SJCRH30 (cell line): ENCODE measurements at places on chromosomes 13 and 19.

DNA sequence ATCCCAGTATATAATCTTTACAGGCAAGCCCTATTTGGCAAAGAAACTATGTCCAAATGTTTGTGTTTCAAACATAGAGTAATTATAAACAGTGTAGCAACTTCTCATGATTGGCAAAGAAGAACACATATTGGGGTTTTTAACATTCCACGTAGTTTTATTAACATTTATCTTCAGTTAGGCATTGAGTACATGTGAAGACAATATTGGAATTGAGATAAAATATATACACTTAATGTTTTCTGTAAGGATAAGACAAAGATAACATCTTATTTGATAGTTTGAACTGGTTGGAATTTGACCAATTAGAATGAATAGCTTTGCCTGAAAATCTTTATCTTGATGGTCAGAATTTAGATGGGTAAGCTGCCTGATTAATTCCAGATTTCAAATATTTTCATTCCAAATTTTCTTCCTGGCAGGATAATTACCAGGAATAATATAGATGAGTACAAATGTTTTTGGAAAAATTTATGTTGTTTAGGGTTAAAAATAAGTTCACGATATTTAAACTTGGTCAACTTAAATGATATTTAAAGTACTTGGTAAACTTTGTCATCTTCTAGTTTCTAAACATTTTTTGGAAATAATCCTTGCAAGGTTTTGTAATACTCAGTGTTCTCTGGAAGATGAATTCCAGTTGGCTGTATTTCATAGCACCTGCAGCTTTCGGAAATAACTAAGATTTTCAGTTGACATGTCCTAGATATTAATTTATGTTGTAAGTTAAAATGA, 536.5 kb upstream of the SPRY2 start:
- no peak for DNase-seq

GRCh38 chr13:110231348-110232047, 75.5 kb downstream of the COL4A1 start:
- no peak for DNase-seq

DNA sequence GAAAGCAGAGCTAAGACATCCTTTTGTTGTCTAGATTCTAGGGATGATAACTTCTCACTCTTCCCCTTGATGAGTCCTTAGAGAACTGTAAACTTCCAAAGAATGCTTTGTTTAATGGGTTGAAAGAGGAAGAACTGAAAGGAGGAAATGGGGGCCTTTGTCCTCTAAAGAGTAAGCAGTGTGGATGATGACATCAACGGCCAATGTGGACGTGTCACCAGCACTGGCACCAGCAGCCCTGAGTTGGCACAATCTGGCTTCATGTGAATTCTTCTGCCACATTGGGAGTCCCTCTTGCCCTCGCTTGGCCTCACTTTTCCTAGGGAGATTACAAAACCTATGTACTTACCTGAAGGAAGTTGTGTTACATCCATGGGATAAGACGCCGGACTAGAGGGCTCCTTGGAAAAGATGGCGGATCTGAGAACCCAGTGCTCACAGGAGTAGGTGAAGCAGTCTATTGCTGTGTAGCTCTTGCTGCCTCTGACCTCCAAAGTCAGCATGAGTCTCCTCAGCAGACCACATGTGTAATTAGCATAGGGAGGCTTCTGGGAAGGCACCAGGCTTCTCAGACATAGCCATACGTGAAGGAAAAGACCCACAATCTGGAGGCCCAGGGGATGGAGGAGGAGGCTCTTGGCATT, 62.8 kb downstream of the RGCC start:
- no peak for DNase-seq

- DNase-seq: no peak
Observed at GRCh38 chr19:44866664-44867063, 20.6 kb downstream of the NECTIN2 start.

GRCh38 chr13:95627590-95627989, 16.9 kb downstream of the DZIP1 start:
- no peak for DNase-seq

DNA sequence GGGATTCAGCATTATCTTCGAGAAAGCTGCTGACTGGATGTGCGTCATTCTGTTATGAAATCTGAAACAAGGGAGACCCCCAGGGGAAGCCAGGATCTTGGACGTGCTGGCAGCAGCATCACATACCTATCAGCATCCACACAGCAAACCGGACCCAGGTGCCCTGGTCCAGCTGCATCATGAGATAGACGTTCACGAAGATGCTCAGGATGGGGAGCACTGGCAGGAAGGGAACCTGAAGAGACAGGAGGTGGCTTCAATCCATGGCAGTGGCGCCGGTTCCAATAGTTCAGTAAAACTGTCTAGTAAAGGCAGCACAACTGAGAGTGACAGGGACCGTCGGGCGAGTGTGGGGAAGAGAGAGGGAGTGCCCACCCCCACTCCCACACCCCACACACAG, 79.5 kb downstream of the SLC7A1 start:
- no peak for DNase-seq

GRCh38 chr13:58238972-58239773, 607.6 kb downstream of the PCDH17 start:
- DNase-seq: no peak

- no peak for DNase-seq
Observed at GRCh38 chr19:45020071-45020470, 18.8 kb upstream of the CLASRP start.

GRCh38 chr19:34017024-34017423, 155.3 kb upstream of the LSM14A start:
- no peak for DNase-seq

DNA sequence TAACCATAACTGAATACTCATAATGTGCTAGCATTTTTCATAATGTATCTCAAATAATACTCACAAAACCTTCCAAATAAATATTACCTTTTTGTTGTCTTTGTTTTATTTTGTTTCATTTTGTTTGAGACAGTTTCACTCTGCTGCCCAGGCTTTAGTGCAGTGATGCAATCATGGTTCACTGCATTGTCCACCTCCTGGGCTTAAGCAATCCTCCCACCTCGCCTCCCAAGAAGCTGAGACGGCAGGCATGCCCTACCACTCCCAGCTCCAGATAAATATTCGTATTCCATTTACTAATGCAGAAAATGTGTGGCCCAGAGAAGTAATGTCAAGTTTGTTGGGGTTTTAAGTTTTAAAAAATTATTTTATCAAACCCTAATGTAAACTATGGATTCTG, 739.1 kb downstream of the GPC5 start:
- no peak for DNase-seq

GRCh38 chr19:3625996-3626472, 556 bp downstream of the CACTIN start:
- DNase-seq: no peak
